ENCODE measurements at places on chromosomes 12 and 14.

DNA sequence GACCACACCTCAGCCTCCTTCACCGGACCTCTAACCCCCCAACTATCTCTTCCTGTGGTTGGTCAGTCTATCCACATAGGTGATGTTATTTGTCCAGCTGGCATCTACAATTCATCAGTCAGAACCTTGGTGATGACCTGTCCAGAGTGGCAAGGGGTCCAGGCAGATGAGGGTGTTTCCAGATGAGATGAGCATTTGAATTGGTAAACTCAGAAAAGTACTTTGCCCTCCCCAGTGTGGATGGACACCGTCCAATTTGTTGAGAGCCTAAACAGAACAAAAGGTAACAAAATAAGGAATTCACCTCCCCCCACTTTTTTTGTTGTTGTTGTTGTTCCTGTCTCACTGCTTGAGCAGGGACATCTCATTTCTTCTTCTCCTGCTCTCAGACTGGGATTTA lies 34.3 kb upstream of the LRP6 start:
- DNase-seq = no peak

GRCh38 chr14:72049462-72049861 lies 117.2 kb downstream of the RGS6 start:
- no peak for DNase-seq

- no peak for DNase-seq
Measured at GRCh38 chr14:27642251-27642866, 1044.5 kb upstream of the NOVA1 start.

DNA sequence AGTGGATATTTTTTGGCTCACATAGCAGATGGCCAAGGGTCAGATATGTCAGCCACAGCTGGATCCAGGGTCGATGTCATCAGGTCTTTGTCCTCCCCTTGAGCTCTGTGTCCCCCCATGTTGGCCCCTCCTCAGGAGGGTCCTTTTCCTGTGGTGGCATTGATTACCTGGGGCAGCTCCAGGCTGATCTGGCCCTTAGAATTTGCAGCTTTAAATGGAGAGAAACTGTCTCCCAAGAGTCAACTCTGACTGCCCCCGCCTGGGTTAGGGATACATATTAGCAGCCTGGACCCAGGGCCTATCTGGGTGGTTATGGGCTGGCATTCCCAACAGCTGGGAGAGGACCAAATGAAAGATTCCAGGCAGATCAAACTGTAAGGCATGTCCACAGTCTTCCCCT lies 330.5 kb downstream of the RGS6 start:
- DNase-seq = no peak

DNA sequence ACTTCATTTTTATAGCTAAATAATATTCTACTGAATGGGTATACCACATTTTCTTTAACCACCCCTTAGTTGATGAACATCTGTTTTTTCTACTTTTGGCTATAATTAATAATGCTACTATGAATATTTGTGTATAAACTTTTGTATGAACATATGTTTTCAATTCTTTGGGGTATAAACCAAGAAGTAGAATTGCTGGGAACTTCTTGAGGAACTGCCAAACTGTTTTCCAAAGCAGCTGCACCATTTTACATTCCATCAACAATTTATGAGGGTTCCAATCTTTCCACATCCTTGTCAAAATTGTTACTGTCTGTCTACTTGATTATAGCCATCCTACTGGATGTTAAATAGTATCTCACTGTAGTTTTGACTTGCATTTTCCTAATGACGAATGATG lies 221.8 kb downstream of the PRKD1 start:
- DNase-seq = no peak

GRCh38 chr12:74619884-74620283 lies 82.2 kb downstream of the ATXN7L3B start:
- no peak for DNase-seq

Measured in activated CD4-positive, alpha-beta T cell treated with anti-CD3 and anti-CD28 coated beads, Interleukin-2, amount 10 ng/mL, durations not matched to agents 7 days and 5 days (primary cell).